CD4-positive, alpha-beta T cell treated with Interleukin-4 for 1 hour (primary cell): ENCODE measurements at places on chromosomes 5 and 9.

DNA sequence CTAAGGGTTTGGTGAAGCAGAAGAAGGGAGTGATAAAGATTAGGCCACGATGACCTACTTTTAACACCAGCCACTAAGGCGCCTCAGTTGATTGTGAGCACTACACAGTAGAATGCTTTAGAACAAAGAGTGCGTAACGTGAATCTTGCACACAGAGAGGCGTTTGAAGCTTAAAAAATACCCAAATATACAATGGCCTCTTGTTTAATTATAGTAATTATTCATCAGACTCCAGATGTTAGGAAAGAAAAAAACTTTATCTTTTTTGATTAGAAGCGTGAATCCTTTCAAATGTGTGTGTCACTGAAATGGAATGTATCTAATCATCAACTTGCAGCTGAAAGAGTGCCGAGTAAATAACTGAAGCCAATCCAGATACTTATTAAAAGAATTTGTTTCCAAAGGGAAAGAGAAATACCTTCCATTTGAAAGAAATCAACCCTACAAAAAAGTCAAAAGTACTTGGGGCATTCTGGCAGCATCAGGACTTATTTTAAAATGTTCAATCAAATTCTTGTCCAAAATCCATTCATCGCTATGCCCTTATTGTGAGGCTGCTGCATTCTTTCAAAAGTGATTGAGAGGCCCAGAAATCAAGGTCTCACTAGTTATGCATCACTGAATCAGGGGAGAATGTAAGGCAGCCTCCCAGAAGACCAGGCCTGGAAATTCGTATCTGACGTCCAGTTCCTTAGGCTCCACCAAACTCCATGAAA lies 337.5 kb downstream of the ZNF608 start:
- no peak for DNase-seq

- no peak for DNase-seq
Measured at GRCh38 chr5:75202935-75203334, 33.7 kb downstream of the ANKRD31 start.

DNA sequence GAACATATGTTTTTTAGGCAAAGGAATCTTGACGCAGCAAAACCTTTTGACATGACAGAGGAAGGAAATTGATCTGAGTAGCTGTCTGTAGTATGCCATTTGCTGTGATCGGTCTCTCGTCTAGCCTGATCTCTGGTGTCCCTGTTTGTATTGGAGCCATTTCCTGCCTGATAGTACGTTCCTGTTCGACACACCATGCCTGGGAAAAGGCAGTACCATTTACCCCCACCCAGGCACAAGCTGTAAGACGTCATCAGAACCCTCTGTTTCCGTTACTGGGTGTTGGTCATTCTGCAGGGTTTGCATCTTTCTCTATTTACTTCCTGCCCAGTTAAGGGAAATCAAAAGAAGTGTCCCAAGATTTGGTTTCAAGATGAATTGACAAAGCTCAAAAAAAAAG lies 129.7 kb downstream of the CEMIP2 start:
- DNase-seq: peak; percentile 52

DNA sequence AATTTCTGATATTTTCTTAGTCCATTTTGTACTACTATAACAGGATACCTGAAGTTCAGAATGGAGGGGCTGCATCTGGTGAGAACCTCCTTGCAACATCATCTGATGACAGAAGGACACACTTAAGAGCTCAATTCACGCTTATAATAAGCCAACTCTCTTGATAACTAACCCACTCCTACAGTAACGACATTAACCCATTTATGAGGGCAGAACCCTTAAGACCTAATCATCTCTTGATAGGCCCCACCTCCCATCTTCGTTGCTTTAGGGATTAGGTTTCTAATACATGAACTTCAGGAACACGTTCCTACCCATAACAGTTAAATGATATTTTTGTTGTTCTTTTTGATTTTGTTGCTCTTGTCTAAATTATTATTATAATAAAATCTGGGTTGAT lies 69.4 kb downstream of the TNPO1 start:
- no peak for DNase-seq

GRCh38 chr9:114641967-114642366 lies 15.6 kb downstream of the TEX53 start:
- no peak for DNase-seq

GRCh38 chr5:69331528-69332445 lies 814 bp downstream of the CCDC125 start:
- peak; percentile 2 for DNase-seq

DNA sequence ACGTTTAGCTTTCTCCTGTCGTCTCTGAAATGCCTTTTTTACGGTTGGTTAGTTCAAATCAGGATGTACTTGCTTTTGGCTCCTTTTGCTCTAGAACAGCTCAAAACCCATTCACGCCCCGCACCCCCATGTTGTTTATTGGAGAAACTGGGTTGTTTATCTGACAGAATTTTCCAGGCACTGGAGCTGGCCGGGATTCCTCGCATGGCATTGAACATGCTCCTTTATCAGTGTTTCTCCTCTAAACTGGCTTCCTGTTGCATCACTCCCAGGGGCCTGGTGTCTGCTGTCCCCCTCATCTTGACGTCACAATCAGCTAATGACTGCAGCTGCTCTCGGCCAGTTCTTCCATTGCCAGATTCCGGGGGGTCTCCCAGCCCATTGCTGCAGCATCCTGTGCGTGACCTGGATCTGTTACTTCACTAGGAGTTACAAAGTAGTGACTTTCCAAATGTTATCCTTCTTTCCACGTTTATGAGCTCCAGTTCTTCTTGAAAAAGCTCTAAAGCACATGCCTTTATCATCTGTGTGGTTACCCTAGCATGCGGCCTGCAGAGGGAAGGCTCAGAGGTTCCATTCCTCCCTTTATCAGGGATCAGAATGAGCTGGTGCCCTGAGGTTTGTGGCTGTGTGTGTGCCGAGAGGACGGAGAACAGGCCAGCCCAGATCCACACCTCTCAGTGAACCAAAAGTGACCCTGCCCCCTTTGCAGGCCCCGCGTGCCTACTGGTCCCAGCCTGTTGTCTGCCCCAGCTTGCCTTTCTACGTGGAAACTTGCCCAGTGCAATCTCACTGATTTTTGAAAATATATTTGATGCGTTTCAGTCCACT lies 27.5 kb downstream of the FAM163B start:
- no peak for DNase-seq

DNA sequence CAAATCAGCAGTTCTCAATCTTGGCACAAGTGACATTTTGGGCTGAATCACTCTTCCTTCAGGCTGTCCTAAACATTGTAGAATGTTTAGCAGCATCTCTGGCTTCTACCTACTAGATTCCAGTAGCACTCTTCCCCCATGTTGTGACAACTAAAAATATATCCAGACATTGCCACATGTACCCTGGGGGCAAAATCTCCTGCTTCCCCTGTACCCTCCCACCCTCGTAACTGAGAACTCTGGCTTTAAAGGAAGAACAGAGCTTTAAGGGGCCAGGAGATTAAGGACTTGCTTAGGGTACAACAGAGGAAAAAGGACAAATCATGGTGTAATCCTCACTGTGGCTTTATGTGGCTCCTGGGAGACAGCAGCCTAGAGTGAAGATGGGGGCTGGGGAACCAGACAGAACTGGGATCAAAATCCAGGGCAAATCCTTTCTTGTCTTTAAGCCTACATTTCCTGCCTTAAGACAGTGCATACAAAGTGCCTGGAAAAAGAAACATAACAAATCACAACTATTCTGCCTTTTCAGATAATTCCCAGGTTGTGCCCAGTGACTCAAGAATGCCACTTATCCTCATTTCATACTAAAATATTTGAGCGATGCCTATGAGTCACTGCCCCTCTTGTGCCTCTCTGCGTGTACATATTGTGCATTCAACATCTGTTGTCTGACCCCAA lies 109.3 kb downstream of the DAPK1 start:
- DNase-seq: no peak

- no peak for DNase-seq
Measured at GRCh38 chr5:87136096-87136495, 131.6 kb upstream of the RASA1 start.

- DNase-seq: no peak
Measured at GRCh38 chr5:142170254-142170953, 61.8 kb downstream of the NDFIP1 start.

DNA sequence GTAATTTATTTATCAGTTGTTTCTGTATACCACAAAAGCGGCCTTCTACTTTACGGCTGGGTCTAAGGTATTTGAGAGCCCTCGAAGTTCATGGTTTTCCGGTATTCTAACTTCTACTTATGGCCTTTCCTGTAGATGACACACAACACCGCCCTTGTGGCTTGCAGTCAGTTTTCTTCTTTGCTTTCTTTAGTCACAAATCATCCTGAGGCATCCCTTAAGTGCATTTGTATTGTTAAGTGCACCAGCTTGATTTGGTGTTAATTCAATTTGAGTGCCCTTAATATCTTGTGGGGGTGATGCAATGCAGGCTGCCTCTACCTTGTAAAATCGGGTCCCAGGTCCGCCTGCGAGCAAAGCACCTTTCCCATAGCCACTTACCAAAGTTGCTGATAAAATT lies 511.9 kb downstream of the CCDC171 start:
- no peak for DNase-seq

DNA sequence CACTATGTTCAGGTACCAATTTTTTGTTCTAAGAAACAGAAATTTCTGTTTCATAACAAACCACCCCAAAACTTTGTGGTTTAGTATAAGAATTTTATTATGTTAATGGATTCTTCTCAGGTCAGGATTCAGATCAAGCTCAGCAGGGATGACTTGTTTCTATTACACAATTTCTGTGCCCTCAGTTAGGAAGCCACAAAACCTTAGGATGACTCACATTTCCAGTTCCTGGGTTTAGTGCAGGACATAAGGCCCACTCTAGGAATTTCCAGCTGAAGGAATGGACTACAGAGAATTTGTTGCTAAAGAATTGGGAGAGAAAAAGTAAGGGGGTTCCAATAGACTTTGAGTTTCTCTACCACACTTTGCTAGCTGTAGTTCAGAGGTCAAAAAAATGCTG lies 629.3 kb downstream of the ANXA1 start:
- DNase-seq: no peak
